Suppressor macrophage treated with lipopolysaccharide for 4 hours (primary cell): ENCODE measurements at places on chromosomes 1 and 21.

DNA sequence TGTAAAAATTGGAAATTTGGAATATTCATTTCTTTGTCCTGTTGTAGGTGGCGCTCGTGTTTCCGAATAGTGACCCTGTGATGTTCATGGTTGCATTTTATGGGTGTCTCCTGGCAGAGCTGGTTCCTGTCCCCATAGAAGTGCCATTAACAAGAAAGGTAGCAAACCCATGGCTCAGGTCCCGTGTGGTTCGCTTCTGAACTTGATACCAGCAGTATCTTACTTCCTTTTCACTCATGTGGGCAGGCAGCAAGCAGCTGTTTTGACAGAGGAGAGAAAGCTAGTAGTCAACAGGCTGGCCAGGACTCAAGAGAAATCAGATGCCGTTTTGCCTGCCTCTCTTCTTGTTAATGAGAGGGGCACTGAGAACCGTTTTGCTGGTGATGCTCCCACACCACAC is 72.8 kb downstream of the S100B start:
- no peak for DNase-seq

DNA sequence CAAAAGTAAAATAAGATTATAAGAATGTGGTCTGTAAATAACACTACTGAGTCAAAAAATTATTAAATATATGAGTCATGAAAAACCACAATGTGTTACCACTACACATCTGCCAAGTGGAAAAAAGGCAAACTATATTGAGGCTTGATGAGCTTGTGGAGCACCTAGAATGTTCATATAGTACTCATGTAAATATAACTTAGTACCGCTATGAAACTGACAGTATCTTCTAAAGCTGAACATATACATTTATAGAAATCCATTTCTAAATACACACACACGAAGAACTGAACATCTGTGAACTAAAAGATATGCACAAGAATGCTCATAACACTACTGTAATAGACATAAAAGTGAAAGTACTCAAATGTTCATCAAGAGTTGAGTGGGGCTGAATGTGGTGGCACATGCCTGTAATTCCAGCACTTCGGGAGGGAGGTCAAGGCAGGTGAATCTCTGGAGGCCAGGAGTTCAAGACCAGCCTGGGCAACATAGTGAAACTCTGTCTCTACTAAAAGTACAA is 18.5 kb upstream of the GBP3 start:
- no peak for DNase-seq

GRCh38 chr1:229669333-229669732 is 43.3 kb downstream of the URB2 start:
- DNase-seq: no peak

- DNase-seq: no peak
Observed at GRCh38 chr1:21325731-21326387, 35.6 kb upstream of the ECE1 start.

GRCh38 chr1:171438441-171438840 is 46.9 kb upstream of the PRRC2C start:
- peak; percentile 7 for DNase-seq

DNA sequence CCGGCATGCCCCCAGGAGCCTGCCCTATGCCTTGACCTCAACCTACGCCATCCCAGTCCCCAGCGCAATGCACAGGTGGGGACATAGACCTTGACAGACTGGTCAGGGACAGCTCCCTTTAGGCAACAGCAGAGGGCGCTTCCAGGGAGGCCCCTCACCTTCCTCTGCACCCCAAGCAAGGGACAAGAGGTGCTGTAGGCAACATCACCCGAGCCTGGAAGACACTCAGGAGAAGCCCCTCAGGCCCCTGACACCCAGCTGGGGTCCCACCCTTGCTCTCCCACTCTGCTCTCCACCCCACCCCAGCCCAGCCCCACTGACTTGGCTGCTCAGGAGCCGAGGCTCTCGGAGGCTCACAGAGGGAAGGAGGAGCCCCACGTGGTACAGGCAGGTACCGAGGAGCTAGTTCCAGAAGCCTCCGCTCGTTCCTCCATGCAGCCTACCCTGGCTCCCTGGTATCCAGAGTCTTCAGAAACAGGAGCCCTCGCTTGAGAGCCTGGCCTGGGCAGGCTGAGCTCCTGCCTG is 2.4 kb upstream of the WNT3A start:
- DNase-seq: peak; percentile 20

GRCh38 chr1:192639607-192640368 is 3.8 kb downstream of the RGS13 start:
- DNase-seq: no peak

GRCh38 chr1:3743421-3743820 is 8.8 kb upstream of the CCDC27 start:
- DNase-seq: no peak

- DNase-seq: no peak
Observed at GRCh38 chr1:67888216-67889106, 55.2 kb upstream of the GNG12 start.

- DNase-seq: no peak
Observed at GRCh38 chr1:113231866-113232265, 158.4 kb upstream of the MAGI3 start.
